ENCODE measurements at places on chromosomes 13 and 19.

DNA sequence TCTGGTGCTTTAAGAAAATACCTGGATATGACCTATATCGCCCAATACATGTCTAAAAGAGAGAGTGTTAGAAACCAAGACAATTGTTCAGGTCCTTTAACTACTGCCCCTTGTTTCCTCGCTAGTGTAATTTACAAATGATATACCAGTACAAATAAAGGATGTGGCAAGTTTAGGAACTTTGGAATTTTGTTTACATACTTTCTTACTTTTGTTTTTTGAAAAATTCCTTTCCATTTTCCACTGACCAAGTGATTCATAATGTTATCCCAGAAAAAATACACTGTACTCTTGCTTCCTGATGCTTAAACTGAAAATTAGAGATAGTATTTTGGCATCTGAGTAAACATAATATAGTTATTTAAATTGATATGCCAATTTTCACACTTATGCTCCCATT lies 96.8 kb upstream of the CSNK1A1L start:
- DNase-seq = no peak

GRCh38 chr13:84567848-84568247 lies 685.6 kb upstream of the SLITRK1 start:
- DNase-seq = no peak

- no peak for DNase-seq
Measured at GRCh38 chr19:47802521-47803043, 1.8 kb downstream of the TPRX1 start.

- DNase-seq = no peak
Measured at GRCh38 chr13:47426126-47426849, 529.4 kb upstream of the HTR2A start.

DNA sequence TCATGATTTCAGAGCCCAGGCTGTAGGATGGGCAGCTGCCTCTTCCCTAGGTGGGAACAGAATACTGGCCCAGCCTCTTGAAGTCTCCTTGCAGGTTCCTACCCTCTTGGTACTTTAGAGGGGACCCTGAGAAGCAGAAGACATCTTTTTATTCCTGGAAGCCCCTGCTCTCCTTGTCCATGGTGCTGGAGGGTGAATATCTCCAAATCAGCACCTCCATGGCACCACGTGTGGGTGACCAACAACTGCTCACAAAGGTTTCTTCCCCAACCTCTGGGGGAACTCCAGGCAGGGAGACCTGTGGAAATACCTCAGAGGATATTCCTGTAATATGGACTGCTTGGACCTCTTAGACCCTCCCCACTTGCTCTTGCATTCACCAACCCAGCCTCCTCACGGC lies 48.1 kb upstream of the TSHZ3 start:
- no peak for DNase-seq

DNA sequence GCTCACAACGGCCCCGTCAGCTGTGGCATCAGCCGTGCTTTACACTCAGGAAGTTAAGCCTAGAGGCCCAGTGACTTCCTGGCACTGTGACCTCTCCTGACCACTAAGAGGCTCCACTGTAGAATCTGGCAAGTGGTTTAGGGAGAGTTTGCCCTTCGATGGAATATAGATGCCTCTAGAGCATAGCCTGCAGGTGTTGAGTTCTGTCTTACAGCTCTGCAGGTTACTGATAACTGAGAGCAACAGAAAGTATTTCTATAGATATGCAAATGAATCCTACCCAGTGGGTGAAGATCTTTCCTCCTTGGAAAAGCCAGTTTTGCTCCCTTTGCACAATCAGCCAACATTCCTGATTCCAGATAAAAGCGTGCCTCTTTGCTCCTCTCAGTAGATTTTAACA lies 35.8 kb downstream of the ATP12A start:
- no peak for DNase-seq
